ENCODE measurements at places on chromosomes 7 and 10.

DNA sequence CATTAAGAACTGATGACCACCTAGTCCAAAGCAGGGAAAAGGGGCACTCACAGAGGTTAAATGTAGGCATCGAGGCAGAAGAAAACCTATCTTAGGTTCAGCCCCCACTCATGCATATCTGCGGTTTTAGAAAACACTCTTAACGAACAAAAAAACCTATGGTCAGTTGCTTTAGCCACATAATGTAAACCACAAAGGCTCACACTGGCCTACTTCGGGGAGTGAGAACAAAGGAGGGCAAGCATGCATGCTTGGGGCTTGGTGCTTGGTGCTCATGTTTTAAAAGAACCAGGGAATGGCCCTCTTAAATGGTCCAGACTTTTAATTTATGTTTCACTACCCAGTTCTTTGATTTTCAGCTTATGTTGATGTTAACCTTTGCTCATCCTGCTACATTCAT, 14.2 kb downstream of the INSYN2A start:
- DNase-seq = no peak

- DNase-seq = no peak
These were observed 253.3 kb downstream of the PRPF18 start for GRCh38 chr10:13840036-13840435.

DNA sequence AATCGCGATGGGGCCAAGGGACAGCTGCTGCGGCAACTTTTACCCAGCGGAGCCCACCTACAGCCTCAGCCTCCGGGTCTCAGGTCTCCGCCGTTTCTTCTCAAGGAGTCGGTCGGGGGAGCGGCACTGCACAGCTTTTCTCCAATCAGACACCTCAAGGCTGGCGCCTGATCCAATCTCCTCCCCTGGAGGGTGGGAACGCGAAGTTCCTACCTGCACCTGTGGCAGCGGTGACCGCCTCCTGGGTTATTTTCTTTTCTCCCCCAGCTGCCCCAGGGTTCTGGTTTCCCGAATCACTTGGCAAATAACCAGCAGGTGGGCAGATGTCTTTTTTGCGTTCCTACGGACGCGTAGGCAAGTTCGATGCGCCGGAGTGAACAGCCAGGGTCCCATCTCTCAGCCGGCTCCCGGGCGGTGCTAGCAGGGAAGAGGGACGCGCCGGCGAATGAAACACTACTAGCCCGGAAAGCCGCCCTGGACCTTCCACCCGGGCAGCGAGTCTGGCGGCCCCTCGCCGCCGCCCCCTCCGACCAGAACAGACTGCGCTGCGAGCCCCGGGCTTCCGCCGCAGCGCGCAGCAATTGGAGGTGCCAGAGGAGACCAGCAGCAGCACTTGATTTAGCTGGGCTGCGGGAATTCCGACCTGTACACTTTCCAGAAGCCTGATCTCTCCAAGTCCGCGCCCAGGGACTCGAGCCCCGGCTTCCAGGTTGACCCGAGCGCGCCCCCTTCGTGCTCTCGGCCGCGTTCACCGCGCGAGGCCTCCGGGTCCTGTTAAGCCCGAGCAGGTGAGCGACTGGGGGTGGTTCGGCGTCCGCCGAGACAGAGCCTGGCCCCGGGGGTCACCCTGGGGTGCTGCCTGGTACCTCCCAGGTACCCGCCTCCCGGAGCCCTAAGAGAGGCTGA, at the start of gene PRR15:
Gene PRR15, plus strand, starts transcription at position 246 of the 906 bp plus-strand sequence. CDS start 2,495 bp downstream, outside the sequence.
- DNase-seq = peak; percentile 71

GRCh38 chr10:29646238-29646902, 11.6 kb upstream of the SVIL start:
- no peak for DNase-seq

GRCh38 chr7:25223206-25223605, 5.1 kb downstream of the NPVF start:
- DNase-seq = no peak

DNA sequence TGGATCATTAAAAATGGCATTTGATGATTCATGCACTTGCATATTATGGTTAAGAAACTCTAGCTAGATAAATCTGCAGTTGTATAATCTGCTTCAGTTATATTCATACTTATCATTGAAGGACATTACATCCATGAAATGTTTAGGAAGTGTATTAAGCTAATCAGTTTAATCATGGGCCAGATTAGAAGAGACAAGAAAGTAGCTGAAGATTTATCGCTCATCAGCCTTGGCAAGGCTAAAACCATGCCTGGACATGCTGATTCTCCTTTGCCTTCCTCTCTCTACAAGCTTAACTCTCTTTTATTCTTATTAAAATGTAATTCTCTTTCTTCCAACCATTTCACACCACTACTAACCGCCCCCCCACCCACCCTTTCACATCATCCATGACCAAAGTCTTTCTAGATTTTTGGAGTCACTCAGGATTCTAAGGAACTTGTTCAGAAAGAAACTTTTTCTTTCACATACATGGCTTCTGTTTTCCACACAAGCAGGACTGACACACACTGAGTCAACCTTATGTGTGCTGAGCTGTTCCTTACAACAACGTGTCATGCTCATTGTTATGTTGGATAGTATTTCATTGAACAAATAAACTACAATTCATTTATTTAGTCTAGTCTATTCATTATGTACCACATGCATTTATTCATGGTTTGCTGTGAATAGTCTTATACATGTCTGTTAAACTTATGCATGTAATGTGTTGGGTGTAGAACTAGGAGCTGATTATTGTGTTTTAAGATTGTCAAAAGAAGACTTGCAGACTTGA, 227.3 kb upstream of the SP8 start:
- DNase-seq = no peak

DNA sequence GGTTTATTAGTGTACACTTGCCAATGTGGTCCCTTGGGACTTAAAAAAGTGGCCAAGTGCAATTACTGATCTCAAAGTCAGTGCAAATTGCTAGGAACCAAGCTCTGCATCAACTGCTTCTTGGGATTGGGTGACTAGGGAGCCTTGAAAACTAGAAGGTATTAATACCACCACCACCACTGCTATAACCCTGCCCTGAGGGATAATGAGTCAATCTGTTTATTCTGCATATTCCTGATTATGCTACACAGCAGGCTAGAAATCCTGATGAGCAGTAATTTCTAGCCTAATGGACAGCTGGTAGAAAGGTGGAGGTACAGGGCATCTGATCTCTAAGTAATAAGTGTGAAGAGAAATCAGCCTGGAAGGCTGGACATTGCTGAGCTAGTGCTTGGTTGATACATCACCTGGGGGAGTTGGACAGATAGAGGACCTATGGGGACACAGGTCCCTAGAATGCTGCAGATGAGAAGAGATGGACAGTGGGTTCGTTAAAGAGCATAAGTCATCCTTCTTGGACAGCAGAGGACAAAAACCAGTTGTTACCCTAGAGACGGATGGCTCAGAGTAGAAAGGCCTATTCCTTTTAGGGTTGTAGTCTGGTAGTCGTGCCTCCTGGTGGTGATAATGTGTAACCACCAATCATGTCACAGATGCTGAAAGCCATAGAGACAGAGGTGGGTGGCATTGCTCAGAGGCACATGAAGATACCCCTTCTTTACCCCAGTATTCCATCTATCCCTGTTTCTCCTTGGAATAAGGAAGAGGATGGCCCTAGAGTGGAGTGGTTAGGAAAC, 554.8 kb downstream of the SORCS1 start:
- no peak for DNase-seq

- peak; percentile 96 for DNase-seq
These were observed at the start of gene CADPS2 for GRCh38 chr7:122886357-122887081. Gene CADPS2, minus strand, starts transcription at chr7:122886460. Its CDS starts 123 bp downstream, at chr7:122886337.

GRCh38 chr10:21368022-21368582, 157.4 kb downstream of the SKIDA1 start:
- no peak for DNase-seq

DNA sequence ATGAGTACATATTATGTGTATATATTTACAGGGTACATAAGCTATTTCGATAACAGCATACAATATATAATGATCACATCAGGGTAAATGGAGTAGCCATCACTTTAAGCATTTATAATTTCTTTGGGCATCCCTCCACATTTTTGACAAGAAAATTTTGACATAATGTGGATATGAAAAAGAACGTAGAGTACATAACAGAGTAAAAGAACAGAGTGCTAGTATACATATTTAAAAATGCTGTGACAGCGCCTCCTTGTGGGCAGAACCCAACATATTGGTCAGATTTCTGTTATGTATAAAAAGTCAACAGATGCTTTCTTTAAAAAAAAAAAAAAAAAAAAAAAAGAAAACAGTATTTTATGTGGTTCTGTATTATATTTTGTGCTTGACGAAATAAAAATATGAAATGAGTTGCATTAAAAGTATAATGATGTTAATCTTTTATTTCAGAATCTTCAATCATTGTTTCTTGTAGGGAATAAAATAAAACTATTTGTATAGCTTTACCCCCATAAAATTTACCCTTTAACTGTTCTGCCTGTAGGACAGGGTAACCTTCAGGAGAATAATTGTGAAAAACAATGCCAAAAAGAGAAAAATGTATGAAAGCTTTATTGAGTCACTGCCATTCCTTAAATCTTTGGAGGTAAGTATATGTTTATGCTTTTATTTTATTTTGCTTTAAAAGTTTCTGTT, 18.3 kb upstream of the HBP1 start:
- peak; percentile 69 for DNase-seq

DNA sequence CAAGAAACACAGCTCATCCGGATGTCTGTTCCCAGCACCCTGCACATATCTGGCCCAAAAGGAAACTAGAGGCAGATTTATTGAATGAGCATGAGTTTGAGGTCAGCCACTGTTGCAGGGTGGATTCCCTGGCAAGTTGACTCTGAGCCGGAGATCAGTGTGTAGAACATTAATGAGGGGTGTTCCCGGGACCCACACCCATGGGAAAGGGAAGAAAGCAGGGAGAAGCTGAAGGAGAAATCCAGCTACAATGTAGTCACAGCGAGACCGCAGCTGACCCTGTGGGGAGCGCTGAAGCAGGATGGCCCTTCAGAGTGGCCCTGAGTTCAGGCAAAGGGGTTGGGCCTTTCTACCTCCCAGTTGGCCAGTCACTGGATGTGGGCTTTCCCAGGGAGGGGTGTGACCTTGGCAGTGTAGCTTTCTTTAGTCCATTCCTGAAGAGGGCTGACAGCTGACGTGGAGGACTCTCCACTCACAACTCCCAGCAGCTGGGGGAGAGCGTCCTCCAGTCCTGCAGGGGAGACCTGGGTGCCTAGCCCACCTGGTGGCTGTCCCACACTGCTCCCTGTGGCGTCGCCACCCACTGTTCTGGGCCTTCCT, 324.2 kb upstream of the ZMIZ1 start:
- no peak for DNase-seq

DNA sequence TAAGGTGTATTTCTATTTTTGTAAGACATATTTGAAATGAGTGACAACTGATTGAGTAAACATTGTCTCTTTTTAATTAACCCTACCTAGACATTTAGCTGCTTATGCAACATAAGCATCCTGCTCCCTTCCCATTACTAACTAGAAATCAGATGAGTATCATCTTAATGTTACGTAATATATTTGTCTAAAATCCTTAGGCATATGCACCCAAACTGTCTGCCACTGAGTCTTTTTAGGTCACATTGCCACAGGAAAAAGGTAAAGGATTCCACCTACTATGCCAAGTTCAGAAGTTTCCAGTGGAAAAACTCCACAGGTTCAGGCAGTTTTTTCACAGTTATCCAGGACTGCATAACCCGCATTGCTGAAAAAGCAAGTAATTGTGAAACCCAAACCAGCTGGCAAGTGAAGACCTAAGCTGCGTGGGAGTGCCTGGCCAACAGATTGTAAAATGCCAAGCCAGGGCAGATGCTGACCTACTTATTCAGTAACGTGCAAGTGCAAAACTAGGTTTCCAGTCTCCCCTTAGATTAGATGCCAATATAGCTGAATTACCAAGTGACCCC, 983.7 kb downstream of the GATA3 start:
- DNase-seq = no peak

DNA sequence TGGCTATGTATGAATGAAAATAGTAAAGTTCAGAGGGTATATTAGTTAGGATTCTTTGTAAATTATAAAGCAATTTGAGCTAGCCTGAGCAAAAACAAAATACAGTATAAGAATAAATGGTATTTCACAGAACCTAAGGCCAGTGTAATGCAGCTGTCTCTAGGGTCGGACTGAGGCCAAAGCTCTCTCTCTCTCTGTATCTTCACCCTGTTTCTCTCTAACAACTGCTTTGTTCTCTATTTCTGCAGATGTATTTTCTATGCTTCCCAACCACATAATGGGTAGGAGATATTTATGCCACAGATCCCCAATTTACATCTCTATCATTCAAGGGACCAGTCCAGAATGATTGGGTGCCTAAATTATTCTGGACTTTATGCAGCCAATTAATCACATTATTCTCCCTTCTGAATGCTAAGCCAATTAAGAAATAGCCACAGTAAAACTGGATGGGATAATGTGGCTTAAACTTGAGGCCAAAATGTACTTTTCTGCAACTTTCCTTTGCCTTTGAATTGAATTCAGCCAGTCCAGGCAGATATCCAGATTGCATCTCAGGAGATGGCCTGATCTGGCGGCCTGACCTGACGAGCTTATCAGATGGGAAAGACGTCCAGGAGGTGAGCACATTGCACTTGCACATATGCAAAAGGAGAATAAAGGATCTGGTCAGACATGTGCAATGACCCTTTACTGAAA, 24.6 kb upstream of the IMMP2L start:
- DNase-seq = no peak

GRCh38 chr7:44398511-44398911, 73.1 kb upstream of the CAMK2B start:
- DNase-seq = no peak

DNA sequence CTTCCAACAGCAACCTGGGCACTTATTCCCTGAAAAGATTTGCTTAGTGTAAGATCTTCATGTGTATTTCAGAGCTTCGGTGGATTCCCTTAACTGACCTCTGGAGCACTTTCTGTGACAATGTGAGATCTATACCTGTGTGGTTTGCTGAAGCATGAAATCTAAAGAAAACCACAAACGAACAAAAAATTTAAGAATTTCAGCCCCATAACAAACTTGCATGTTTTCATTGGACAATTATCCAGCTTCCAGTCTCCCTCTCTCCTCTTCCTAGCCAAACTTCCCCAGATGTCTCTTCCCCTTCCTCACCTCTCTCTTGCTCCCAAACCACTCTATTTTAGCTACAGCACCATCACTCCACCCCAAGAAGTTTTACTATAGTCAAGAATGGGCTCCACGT, 279.9 kb upstream of the SORCS1 start:
- no peak for DNase-seq

DNA sequence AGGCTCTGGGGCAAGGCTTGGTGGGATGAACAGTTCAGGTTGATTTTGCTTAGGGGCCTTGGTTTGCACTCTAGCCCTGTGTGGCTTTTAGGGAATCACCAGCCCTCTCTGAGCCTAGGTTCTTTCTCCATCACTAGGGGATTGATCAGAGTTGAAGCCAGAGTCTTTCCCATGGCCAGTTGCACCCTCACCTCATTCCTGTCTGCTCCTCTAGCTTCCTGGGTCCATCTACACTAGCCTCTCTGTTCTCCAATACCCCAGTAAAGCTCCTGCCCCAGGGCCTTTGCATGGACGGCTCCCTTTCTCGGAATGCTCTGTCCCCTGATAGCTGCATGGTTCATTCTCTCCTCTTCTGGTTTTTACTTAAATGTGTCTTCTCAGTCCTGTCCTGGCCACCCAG, 40.4 kb downstream of the SORCS3 start:
- no peak for DNase-seq

- DNase-seq = no peak
These were observed 165.0 kb downstream of the BAMBI start for GRCh38 chr10:28842321-28842720.

All from upper lobe of left lung (tissue), 6 donors.